ENCODE measurements at places on chromosomes 7 and 10.

GRCh38 chr7:42722716-42723115 lies 189.2 kb downstream of the C7orf25 start:
- DNase-seq = no peak

DNA sequence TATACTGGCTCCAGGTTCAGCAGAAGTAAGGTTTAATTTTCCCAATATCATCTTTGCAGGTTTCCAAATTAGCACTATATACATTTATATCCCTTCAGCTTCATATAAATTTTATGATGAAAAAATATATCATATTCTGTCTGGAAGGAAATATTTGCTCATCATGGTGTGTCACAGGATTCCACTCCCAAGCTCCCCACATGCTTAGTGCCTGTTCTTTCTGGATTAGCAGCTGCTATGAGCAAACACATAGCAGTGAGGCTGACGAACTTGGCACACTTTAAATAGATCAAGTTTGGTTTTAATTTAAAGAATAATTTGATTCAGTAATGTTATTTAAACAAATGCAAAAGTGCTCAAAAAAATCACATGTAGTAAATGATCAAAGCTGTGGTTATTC lies 251.9 kb downstream of the AGMO start:
- no peak for DNase-seq

DNA sequence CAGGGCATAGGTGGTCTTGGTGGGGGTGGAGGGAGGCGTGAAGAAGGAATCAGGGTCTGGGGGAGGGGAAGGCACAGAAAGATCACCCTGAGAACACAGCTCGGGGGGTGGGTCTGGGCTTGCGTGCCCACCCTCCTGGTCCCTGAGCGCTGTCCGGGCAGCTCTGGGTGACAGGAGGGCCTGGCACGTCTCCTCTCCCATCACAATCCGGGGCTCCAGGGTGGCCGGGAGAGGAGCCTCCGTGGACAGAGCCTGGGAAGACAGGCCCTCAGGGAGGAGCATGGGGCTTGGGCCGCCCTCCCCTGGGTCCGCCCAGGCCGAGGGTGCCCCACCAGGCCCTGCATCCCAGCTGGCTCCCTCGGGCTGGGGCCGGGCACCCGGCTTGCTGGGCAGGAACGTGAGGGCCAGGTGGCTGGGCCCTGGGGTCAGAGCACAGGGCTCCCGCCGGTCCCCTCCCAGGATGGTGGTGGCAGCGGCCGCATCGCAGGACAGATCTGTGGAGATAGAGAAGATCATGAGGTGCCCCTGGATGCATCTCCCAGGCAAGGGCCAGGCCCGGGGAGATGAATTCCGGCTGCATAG lies 3.1 kb downstream of the NACAD start:
- DNase-seq = no peak

- DNase-seq = no peak
Observed at GRCh38 chr10:77247031-77247990, 390.3 kb downstream of the KCNMA1 start.

- DNase-seq = peak; percentile 93
Observed at GRCh38 chr10:91220194-91220953, at the start of gene PCGF5. Gene PCGF5, plus strand, starts transcription at chr10:91220663. Its CDS starts 2,209 bp downstream, at chr10:91222872.

DNA sequence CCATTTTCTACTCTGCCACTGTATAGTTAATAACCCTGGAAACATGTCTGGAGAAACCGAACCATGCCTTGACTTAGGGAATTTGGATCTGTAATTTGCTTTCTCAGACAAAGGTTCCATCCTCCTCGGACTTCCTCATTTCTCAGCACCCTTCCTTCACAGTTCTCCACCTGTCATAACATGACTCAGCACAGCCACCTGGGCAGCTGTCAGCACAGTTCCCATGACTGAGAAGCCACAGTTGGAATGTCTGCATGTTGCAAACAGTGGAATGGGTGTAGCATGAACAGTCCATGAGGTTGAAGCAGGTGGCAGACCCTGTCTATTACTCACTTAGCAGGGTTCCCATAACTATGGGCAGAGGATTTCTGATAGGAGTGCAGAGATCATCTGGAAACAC lies 634 bp upstream of the OR9A4 start:
- DNase-seq = no peak

DNA sequence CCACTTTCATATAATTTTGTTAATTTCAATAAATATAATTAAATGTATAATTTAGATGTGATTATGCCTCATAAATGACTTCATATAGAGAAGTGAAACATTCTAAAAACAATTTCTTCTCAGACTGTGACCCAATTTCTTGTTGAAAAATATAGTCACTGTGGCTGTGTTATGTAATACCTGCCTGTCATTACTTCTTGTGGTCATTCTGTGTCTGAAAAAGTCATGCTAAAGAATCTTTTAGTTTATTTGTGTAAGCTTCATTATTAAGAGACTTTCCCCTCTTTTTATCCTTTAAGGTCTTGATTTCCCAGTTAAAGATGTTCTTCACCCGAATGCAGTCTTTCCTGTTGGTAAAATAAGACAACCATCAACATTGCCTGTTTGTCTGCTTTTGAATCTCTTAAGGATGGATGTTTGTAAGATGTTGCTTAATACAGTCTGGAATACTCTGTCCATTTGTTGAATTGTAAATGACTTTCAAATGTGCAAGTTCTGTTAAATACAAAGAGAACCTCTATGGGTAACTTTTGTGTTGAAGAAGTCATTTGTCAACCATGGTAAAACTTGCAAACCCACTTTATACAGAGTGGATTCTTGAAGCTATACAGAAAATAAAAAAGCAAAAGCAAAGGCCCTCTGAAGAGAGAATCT lies 16.0 kb downstream of the KAT6B start:
- no peak for DNase-seq

GRCh38 chr10:103793429-103793828 lies 61.9 kb downstream of the SH3PXD2A start:
- DNase-seq = no peak

DNA sequence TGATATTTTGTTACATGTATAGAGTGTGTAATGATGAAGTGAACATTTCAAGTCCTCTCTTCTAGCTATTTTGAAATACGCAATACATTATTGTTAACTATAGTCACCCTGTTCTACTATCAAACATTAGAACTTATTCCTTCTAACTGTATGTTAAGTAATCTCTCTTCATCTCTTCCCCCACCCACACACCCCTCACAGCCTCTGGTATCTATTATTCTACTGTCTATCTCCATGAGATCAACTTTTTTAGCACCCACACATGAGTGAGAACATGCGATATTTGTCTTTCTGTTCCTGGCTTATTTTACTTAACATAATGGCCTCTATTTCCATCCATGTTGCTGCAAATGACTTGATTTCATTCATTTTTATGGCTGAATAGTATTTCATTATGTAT lies 57.7 kb upstream of the EGR2 start:
- peak; percentile 24 for DNase-seq

DNA sequence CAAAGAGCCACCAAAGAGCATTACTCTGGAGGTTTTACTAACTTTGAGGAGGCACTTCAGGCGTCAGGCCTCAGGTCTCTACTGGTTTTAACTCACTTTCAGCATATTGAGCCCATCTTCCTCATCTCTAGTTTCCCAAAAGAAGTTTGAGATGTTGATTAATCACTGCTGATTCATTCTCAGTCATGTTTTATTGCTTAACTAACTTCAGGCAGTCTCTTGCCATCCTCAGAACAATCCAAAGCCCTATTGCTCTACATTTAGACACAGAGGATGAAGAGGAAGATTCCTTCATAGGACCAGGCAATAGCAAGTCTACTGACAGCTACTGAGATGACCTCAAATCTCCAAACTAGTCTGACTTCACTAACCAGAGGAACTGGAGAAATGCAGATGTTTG lies 39.1 kb upstream of the BET1 start:
- DNase-seq = no peak

GRCh38 chr7:98621573-98622482 lies 4.7 kb downstream of the NPTX2 start:
- no peak for DNase-seq

DNA sequence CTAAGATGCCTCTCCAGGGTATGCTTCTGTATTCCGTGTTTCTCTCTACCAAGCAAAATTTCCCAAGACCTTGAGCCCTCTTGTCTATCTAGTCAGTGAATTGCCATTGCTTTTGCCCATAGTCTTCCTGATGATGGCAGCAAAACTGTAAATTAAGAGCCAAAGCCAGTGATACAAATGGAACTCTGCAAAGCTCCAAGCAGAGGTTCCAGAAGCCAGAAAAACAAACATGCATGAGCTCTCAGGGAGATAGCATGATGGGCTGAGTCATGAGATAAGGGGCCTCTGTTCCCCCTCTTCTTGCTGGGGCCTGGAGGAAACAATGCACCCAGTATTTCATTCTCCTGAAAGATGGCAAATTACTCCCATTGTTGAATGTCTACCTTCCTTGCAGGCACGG lies 24.7 kb downstream of the LSMEM1 start:
- DNase-seq = no peak

DNA sequence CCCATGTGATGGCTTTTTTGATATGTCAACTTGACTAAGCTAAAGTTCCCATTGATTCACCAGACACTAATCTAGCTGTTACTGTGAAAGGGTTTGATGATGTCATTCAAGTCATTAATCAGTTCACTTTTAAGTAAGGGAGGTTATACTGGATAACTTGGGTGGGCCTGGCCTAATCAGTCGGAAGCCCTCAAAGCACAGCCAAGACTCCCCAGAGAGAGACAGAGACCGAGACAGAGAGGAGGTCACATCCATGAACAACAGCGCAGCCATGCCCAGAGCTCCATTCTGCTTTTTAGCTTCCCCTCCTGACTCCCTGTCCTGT lies 103.4 kb downstream of the TRIL start:
- no peak for DNase-seq

GRCh38 chr10:86220626-86221025 lies 146.0 kb downstream of the GRID1 start:
- no peak for DNase-seq

DNA sequence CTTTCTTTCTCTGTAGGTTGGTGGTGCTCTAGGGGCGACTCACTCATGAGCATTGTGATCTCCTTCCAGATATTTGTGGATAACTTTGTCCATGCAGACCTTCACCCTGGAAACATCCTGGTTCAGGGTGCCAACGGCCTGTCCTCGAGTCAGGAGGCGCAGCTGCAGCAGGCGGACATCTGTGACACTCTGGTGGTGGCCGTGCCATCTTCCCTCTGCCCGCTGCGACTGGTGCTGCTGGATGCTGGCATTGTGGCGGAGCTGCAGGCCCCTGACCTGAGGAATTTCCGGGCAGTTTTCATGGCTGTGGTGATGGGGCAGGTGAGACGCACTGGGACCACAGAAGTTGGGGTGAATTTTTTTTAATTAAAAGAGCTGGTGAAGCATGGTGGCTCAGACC lies 9.6 kb upstream of the NDUFB2 start:
- no peak for DNase-seq

DNA sequence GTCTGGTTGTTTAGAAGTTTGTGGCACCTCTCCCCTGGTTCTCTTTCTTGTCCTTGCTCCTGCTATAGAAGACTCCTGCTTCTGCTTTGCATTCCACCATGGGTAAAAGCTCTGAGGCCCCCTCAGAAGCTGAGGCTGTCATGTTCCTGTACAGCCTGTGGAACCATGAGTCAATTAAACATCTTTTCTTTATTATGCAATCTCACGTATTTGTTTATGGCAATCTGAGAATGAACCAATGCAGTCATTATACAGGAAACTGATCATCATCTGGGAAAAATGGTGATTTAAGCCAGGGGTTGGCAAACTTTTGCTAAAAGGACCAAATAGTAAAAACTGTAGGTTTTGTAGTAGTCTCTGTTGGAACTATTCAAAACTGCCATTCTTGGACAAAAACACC lies 175.4 kb downstream of the CSTF2T start:
- DNase-seq = no peak

GRCh38 chr7:24931844-24932243 lies 48.1 kb downstream of the OSBPL3 start:
- DNase-seq = no peak

GRCh38 chr10:28875549-28876081 lies 198.3 kb downstream of the BAMBI start:
- no peak for DNase-seq

- DNase-seq = no peak
Observed at GRCh38 chr7:36871863-36872262, 147.6 kb upstream of the AOAH start.

GRCh38 chr7:92914645-92915044 lies 78.3 kb upstream of the CDK6 start:
- no peak for DNase-seq

DNA sequence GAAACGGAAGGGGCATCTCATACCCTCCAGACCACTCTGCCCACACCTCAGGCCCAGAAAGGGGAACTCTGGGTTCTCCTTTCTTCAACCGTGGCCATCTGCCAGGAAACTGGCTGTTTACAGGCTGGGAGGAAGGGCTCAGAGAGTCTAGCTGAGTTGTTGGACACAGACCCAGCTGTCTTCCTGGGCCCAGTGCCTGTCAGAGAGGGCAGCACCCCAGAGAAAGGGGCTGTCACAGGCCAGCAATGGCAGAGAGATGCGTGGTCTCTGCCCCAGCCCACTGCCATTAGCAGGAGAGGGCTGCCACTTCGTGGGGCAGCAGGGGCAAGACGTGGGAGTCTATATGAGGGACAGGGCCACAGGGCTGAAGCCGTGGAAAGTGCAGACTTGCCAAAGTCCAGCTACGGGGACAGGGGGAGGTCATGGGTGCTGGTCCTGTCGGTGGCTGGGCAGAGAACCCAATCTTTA lies 11.0 kb downstream of the GRID1 start:
- no peak for DNase-seq

DNA sequence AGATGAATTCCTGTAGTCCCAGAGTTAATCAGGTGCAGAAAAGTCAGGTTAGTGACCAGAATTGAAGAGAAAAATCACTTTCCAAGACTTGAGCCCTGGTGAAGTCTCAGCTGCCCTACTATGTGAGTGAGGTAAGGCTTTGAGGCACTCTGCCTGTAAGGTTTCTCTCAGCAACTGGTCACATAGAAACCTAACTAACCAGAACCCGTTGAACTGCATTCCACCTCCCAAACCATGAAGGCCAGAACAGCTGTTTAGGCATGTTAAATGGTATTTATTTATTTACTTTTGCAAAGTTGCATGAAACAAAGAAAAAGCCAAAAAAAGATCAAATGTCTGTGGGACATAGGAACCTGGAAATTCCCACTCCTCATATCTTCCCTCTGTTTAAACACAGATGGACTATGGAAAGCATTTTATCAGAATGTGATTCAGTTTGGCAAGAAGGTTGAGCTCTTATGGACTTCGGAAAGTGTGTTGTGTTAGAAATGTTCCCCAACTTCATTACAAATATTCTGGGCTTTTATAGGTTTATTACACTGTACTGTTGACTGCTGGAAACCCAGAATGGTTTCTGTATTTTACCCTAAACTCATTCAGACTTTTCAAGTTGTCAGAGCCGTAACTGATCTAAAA lies 12.8 kb upstream of the GPR85 start:
- DNase-seq = no peak

GRCh38 chr10:114538181-114538906 lies 119.7 kb downstream of the ABLIM1 start:
- peak; percentile 70 for DNase-seq
